ENCODE measurements at places on chromosomes 13 and 19.

DNA sequence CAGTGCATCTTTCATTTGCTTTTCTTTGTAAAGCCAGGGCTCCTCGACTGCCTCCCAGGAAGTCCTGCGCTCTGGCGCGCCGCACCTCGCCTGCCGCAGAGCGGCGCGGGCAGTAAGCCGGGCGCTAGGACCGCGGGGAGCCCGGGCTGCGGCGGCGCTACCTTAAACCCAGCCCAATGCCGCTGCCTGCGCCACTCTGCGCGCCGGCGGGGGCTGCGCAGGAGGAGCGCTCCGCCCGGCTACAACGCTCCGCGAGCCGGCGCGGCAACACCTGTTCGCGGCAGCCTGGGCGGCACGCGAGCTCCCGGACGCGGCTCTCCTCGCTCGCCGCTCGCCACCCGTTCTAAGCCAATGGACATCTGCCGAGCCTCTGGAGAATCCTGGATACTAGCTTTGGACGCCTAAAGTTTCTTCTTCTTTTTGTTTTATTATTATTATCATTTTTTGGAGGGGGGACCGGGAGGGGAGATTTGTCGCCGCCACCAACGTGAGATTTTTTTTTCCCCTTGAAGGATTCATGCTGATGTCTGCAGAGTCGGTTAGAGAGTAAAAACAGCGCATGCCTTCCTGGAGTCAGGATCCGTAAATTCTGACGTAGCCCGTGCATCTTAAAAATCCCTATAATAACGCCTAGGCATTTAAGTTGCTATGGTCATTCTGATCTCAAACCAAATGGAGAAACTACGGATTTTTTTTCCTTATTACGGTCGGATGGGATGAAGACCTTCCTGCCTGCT lies at the start of gene FGF9:
Gene FGF9 (plus strand): TSS at position 191 of the 737 bp plus-strand sequence. CDS start 840 bp downstream, outside the sequence.
- DNase-seq: peak; percentile 85

GRCh38 chr19:45159210-45159970 lies 1.4 kb downstream of the NKPD1 start:
- DNase-seq: no peak

DNA sequence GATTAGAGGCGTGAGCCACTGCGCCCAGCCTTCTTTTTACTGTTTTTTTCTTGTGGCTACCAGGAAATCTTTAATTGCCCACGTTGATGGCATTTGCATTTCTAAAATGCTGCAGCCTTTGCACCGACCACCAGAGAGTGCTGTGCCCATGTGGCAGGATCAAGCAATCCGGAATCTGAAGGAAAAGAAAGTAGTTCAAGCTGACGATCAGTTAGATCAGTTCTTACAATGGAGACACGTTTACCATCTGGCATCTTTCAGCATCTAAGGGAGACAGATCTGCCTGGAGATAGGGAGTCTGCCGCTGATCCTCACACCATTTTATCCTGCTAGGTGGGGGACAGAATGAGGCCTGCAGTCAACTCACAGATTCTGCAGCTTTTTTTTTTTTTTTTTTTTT lies 19.9 kb downstream of the TINCR start:
- DNase-seq: peak; percentile 67

DNA sequence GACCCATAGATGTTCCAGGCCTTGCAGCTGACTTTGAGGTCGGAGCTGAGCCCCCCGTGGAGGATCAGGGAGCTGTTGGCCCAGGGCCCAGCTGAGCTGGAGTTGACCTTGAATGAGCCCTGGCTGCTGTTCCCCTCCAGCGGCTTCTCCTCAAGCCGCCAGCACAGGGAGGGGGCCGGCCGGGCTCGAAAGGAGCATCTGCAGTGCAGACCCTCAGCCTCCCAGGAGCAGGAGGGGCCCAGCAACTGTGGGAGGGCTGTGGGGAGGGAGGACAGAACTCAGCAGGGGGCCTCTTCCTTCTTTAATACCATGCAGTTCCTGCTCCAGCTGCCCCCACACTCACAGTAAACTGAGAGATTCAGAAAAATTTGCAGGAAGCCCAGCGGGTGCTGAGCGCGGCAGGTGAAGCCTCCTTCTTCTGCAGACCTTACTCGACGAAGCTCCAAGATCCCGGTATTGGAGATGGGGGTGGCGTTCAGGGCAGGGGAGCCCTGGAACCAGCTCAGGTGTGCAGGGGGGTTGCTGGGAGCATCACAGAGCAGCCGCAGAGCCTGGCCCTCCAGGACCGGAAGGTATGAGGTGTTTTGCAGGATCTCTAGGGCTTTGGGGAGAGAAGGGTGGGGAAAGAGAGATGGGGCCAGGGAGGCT lies 2.6 kb downstream of the SIGLEC5 start:
- DNase-seq: no peak

- DNase-seq: no peak
Measured at GRCh38 chr19:37959665-37960114, 52.7 kb downstream of the SIPA1L3 start.

DNA sequence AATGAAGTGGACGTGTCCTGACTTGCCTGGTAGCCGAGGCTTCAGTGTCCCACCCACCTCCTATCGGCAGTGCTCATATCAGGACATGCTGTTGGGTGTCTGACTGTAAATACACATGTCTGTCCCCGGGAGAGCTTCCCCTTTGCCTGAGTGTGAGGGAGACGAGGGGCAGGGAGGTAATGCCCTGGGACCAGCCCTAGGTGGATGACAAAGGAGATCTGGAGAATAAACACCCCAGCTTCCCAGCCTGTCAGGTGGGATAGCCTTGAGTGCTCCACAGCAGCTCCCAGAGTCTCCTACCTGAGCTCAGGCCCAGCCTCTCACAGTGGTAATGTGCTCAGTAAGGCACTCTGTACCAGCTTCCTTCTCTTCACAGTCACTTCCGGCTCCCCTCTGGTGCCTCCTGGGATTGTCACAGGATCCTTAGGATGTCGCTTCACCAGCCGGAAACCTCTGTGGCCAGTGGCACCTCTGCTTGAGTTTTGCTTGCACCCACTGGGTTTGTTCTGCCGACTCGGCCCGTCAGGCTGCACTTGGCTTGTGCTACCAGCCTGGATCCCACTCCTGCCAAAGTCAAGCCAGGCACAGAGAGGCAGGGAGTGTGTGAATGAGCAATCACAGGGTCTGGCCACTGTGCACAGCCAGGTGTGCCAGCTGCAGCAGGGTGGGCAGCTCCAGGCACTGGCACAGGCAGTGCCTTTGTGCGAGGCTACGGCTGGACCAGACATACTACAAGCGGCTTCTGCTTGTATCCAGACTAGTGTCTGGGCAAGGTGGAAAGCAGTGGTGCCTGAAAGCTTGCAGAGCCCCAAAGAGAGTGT lies 54.4 kb upstream of the RGCC start:
- no peak for DNase-seq

DNA sequence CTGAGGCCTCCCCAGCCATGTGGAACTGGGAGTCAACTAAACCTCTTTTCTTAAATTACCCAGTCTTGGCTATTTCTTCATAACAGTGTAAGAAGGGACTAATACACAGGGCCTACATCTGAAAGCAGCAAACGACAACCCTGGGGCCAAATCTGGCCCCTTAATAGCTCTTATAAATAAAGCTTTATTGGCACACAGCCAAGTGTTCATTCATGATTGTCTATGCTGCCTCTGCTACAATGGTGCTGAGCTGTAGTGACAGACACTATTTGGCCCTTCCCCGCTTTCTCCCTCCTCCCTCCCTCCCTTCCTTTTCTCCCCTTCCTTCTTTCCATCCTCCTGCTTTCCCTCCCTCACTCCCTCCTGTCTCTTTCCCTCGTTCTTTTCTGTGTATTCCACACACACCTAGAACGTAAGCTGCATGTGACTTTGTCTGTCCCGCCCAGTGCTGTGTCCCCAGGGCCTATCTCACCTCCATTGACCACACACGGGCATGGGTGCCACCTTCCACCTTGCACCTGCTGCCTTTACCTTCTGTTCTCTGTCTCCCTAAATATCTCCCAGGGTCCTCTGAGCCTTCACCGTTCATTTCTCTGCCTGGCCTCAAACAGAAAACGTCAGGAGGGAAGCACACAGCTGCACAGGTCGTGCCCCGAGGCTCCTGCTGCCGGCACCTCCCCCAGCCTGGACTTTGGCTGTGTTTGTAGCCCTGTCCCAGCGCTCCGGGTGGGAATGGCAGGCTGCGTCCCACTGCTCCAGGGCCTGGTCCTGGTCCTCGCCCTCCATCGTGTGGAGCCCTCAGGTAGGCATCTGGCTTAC lies at the start of gene PROZ:
Gene PROZ (plus strand): TSS at position 720 of the 819 bp plus-strand sequence. CDS start 13 bp downstream, at position 733.
- DNase-seq: no peak

- DNase-seq: no peak
Measured at GRCh38 chr13:24032674-24033073, 127.8 kb upstream of the SPATA13 start.

- DNase-seq: no peak
Measured at GRCh38 chr13:60467098-60467497, 70.1 kb downstream of the TDRD3 start.

DNA sequence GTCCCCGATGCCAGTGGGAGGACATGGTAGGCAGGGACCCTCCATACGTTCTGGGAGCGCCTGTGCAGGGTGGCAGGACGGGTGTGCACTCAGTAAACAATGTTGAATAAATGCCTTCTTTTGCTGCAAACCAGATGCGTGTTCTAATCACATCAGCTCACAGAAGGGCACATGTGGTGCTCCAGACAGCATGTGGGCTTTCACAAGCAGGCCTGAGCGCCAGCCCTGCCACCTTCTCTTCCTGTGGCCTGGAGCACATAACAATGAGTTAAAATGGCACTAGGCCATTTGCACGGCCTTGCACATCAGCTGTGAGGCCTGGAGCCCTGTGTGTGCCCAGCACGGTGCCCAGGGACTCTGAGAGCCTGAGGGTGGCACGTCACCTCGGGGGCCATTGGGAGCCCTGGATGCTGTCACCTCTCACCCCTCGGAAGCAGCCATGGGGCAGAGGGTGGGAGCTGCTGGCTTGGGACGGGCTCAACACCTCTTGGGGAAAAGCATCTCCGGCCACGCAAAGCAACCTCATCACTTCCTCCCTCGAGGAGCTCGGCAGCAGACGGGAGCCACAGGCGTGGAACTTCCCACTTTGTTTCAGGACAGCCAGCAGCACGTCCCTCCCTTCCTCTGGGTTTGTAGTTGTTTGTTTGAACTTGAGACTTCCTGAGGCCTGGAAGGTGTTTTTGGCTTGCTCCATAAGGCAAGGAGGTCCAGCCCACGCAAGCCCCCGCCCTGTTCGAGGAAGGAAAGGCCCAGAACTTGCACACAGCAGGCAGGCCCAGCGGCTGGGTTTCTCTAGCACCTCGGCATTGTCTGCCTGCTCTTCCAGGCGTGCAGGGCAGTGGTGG lies 9.8 kb downstream of the MCF2L start:
- DNase-seq: no peak

DNA sequence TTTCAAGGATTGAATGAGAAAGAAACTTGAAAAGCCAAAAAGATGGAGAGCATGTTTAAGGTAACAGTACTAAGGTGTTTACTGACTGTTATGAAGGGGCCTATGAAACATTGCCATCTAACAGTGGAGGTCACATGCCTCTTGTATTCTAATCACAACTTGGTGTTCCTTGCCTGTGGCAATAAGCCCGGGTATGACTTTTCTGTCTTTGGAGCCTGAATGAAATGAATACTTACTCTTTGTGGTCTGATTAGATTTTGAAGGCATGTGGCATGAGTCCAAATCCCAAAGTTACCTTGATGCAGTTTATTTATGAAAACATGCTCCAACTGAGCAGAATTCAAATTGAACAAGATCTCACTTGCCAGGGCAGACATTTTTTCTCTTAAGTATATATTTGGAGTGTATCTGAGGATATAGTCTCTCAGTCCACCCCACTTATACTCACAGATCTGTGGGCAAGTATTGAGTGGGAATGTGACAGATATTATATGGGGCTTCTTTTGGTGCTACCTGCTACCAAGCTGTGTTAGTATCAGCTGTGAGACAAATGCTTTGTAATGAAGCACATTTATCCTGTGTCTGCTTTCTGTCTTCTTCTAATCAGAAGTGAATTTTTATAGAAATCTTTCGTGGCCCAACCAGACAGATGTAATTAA lies 67.5 kb downstream of the B3GLCT start:
- DNase-seq: no peak

DNA sequence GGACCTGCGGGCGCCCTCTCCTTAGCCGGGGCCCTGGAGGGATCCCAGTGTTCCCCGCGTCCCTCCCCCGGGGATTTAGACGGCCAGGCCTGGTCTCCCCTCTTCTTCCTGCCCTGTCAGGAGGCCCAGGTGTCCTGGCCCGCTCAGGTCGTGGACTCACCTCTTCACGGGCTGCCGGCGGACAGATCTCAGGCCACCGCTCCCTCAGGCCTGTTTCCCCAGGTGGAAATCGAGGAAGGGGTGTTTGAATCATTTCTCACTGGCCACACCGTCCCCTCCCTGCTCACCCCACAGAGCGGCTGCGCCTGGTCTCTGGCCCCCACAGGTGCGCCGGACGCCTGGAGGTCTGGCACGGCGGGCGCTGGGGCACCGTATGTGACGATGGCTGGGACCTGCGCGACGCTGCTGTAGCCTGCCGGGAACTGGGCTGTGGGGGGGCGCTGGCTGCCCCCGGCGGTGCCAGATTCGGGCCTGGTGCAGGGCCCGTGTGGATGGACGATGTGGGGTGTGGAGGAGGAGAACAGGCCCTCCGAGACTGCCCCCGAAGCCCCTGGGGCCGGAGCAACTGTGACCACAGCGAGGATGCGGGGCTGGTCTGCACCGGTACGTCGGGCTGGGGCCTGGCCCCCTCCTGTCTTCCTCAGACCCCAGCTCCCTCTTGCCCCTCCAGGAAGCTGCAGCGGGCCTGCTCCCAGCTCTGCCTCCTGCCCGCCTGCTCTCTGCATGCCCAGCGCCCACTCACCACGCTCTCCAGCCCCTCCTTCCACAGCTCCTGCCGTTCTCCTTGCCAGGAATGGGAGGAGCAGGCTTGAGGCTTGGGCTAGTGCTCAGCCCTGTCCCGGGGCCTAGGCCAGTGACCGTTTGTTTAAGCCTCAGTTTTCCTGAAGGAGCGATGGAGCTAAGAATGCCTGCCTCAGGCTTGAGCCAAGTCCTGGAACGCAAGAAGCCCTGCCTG lies 2.5 kb downstream of the SSC5D start:
- DNase-seq: no peak

GRCh38 chr13:109208522-109208921 lies 577.9 kb downstream of the IRS2 start:
- no peak for DNase-seq

DNA sequence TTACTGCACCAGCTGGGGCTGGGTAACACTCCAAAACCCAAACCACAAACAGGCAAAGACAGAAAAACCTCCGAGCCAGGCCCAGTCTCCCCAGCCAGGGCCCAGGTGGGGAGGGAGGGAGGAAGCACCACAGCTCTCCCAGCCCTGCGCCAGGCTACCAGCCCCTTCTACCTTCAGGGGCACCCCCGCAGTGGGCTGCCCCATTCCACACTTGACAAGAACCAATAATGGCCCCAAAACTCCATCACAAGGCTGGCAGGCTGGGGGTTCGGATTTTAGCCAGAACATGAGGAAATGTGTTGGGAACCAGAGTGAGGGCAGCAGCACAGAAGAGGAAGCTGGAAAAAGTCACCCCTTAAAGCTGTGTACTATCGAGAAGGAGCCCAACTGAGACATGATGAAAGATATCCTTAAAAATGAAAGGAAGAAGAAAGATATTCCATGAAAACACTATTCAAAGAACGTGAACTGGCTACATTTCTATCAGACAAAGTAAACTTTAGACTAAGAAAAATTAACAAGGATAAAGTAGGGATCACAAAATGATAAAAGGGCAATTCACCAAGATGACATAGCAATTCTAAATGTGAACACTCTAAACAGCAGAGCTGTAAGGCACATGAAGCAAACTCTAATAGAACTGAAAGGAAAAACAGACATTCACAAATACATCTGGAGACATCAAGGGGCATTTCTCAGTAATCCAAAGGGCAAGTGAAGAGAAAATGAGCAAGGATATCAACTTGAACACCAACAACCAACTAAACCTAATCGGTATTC lies 12.9 kb downstream of the TUBGCP3 start:
- no peak for DNase-seq

- no peak for DNase-seq
Measured at GRCh38 chr19:52789440-52789839, 2.8 kb upstream of the ZNF600 start.

Measured in NAMALWA (cell line).